Right cardiac atrium (tissue), 5 donors: ENCODE measurements at places on chromosomes 5 and 9. TPM values are rescaled to one million over a fixed set of nuclear protein-coding genes. Genes with fewer than 3 reads are reported as not detected.

The NR5A1 gene
- total RNA-seq: not detected

The NEUROG1 gene
- total RNA-seq: not detected

GRCh38 chr5:142853682-142854081 lies 83.5 kb downstream of the ARHGAP26 start:
- DNase-seq: no peak

- DNase-seq: no peak
Observed at GRCh38 chr5:55387865-55388264, 80.1 kb downstream of the MTREX start.

DNA sequence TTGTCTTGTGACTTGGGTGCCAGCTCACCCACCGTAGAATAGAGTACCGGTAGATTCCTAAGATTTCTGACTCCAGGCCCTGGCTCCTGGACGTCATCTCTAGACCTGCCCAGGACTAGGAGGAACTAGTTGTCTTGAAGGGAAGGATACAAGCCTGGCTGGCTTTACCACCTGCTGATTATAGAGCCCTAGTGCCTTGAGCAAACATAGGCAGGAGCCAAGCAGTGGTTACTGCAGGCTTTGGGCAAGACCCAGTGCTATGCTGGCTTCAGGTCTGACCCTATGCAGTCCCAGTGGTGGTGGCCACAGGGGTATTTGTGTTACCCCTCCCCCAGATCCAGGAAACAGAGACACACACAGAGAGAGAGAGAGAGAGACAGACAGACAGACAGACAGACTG lies 606.2 kb downstream of the PDE4D start:
- no peak for DNase-seq

DNA sequence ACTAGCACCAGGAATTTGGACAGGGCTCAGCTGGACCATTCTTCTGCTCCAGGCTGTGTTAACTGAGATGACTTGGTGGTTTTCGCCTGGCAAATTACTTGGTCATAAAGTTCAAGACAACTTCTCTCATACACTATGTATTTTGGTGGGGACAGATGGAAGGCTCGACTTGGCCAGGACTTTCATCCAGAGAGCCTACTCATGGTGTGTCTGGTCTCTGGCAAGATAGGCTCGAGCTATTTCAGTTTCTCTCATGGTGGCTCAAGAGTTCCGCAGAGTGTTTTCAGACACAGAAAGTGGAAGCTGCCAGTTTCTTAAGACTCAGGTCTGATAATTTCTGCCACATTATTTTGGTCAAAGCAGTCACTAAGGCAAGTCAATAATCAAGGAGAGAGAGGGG lies 135.6 kb downstream of the IRX2 start:
- no peak for DNase-seq

GRCh38 chr9:26949637-26950069 lies 2.6 kb upstream of the PLAA start:
- no peak for DNase-seq

- DNase-seq: no peak
Observed at GRCh38 chr5:57002959-57003485, 51.1 kb upstream of the MIER3 start.

- DNase-seq: no peak
Observed at GRCh38 chr9:11141357-11141756, 528.6 kb upstream of the PTPRD start.

GRCh38 chr9:36138901-36139300 lies 2.4 kb downstream of the GLIPR2 start:
- DNase-seq: no peak

DNA sequence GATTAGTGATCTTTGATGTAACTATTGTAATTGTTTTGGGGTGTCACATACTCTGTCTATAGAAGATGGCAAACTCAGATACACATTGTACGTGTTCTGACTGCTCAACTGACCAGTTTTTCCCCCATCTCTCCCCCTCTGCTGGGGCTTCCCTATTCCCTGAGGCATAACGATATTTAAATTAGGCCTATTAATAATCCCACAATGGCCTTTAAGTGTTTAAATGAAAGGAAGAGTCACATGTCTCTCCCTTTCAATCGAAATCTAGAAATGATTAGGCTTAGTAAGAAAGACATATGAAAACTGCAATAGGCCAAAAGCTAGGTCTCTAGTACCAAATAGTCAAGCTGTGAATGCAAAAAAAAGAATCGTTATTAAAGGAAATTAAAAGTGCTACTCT lies 265.6 kb downstream of the TMEM232 start:
- no peak for DNase-seq

GRCh38 chr5:15440434-15440833 lies 59.5 kb upstream of the FBXL7 start:
- DNase-seq: no peak

- DNase-seq: no peak
Observed at GRCh38 chr5:9898319-9898718, 268.2 kb upstream of the TAS2R1 start.
